ENCODE measurements at places on chromosomes 1 and 21. TPM values are rescaled to one million over a fixed set of nuclear protein-coding genes. Genes with fewer than 3 reads are reported as not detected.

The KRTAP13-2 gene
- total RNA-seq, result not detected

The RAB4A gene
- 47.8 TPM for total RNA-seq

The TEDDM1 gene
- not detected for total RNA-seq

The GPR61 gene
- not detected for total RNA-seq

The PLEKHN1 gene
- total RNA-seq, result 0.16 TPM

The CCDC181 gene
- total RNA-seq, result 0.66 TPM

The PDZK1IP1 gene
- 2.2 TPM for total RNA-seq

The CFAP45 gene
- 2.6 TPM for total RNA-seq

The PCAT6 gene
- not detected for total RNA-seq

The TRPM2 gene
- total RNA-seq, result 7.9 TPM

The HIVEP3 gene
- 3.5 TPM for total RNA-seq

The CNKSR1 gene
- total RNA-seq, result 22.3 TPM

The C4BPA gene
- 7.5 TPM for total RNA-seq

The TMEM61 gene
- total RNA-seq, result 0.32 TPM

The C1QA gene
- 55.7 TPM for total RNA-seq

The RUNX3 gene
- 9.1 TPM for total RNA-seq

The SPATA46 gene
- not detected for total RNA-seq

The ALG14 gene
- 1.2 TPM for total RNA-seq

The RPS27 gene
- total RNA-seq, result 3,226 TPM

The SZT2 gene
- total RNA-seq, result 29.1 TPM

The ZSWIM5 gene
- total RNA-seq, result 1.6 TPM

The XCL2 gene
- 1.9 TPM for total RNA-seq

The NR1I3 gene
- not detected for total RNA-seq

The FCRLA gene
- not detected for total RNA-seq

The HSF2BP gene
- 1.8 TPM for total RNA-seq

The CLDN19 gene
- 2.9 TPM for total RNA-seq

The RNASEL gene
- total RNA-seq, result 14.8 TPM

The OR2L2 gene
- total RNA-seq, result 0.73 TPM

The FAM3B gene
- 10.5 TPM for total RNA-seq

The ADSS2 gene
- 66.6 TPM for total RNA-seq

The C1orf87 gene
- total RNA-seq, result not detected

The HLX gene
- 17.8 TPM for total RNA-seq

The SPRR1A gene
- total RNA-seq, result not detected

The OPRD1 gene
- total RNA-seq, result not detected

The GUCA2A gene
- total RNA-seq, result not detected

All from breast epithelium (tissue), 4 donors.